ENCODE measurements at places on chromosomes 4 and X.
A peak's percentile ranks its signal among the peaks of the same experiment; 100 is the strongest.

DNA sequence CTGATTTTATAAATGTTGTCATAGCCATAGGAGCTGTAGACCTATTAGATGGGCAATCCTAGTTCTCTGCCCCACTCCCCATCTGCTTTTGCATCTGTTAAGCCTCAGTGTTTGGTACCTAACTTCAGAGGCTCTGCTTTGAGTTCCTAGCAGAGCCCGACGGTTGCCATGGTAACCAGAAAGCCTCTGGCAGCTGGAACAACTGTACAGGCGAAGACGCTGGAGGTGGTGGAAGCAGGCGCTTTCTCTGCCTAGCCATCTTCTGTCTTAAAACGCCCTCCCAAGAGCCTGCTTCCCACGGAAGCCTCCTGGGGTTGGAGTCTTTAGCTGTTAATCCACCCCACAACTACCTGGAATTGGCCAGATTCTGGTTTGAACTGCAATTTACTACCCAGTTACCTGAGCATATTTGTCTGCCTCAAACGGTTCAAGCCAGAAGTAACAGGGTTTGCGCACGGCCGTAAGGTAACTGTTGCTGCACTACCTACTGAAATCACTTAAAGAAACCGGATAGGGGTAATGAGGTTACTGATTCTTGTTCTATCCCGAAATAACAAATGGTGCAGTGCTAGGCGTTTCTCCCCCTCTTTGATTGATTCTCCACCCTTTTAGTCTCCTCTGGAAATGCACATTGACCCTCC is 1.0 kb upstream of the GABRG1 start:
- no peak for DNase-seq

DNA sequence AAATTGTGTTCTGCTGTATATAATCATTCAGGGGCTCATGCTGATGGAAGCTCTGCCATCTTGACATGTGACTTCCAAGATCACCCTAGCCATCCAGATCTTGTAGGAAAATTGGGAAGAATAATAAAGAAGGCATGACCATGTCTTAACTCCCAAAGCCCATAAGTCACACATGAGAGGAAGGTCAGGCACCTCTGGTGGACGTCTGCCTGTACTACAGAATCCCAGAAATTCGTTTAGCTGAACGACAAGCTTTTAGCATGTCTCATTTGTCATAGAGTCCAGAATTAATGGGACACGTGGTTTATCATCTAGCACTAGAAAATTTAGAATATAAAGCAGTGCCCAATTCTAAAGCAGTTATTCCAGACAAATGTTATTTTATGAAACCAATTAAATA is 212.7 kb downstream of the CENPC start:
- no peak for DNase-seq

DNA sequence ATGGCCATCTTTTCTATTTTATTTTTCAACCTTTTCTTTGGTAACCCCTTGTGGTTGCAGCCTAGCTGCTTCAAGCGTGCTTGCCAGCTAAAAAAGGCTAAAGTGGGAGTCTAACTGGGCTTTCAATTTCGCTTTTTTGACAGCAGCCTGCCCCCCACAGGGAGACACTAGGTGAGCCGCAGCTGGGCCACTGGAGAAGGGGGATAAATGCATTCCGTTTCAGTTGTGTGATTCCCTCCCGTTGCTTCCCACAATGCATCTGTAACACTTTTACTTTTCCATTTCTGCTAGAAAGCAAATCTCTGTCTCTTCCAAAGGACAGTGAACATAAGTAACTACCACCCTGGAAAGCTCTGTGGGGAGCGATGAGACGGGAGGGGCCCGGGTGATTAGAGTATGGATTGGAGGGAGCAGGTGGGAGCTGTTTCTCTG is 86.3 kb upstream of the RAPGEF2 start:
- DNase-seq, result no peak

GRCh38 chr4:118850488-118851173 is 14.7 kb upstream of the SEC24D start:
- no peak for DNase-seq

DNA sequence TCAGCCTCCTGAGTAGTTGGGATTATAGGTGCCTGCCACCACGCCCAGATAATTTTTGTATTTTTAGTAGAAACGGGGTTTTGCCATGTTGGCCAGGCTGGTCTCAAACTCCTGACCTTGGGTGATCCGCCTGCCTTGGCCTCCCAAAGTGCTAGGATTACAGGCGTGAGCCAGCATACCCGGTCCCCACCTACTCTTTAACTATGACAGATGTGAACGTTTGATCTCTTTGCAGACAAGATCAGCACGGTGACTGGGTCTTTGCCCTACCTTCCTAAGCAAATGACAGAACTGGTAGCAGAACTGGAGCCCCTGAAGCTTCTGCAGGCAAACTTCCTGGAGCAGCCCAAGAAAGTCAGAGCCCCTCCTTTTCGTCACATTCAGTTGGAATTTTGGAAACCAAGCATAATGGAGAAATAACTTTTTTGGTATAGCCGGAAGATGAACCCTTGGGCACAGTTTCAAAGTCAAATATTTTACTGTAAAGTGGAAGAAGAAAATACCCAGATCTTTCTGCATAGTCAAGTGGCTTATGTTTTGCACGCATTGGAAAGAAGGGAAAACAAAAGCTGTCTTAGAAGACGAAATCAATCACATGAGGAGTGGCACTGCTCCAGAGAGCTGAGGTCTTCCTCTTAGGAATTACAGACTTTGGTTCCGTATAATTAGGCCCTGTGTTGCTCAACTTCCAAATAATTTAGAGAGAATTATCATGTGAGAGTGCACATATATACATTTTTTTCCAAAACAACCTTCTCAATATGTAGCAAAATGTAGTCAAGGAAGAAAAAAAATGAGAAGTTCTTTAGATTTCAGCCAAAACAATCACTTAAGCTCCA is 90.6 kb downstream of the SORBS2 start:
- no peak for DNase-seq

GRCh38 chrX:2898846-2899512 is 30.2 kb downstream of the ARSD start:
- DNase-seq, result no peak

GRCh38 chrX:15761564-15762191 is 23.6 kb downstream of the CA5B start:
- DNase-seq, result no peak

DNA sequence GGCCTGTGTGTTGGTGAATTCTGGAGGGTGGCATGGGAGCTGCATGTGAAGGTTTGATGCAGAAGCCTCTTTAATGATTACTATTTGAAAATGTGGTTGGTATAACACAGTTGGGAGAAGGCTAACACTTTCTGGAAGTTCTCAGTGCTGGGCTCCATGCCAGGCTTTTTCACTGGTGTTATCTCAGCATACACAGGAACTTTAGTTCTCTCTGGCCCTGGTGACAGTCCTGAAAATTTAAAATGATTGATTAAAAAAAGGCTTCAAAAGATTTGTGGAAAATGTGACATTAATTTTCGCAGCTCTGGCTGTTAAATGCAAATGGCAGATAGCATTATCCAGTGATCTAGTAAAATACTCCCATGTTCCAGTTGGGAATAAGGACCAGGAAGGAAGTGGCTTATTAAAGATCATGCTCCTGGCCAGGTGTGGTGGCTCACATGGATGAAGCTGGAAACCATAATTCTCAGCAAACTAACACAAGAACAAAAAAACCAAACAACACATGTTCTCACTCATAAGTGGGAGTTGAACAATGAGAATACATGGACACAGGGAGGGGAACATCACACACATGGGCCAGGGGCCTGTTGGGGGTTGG is 36.6 kb downstream of the DIPK2B start:
- DNase-seq, result no peak

DNA sequence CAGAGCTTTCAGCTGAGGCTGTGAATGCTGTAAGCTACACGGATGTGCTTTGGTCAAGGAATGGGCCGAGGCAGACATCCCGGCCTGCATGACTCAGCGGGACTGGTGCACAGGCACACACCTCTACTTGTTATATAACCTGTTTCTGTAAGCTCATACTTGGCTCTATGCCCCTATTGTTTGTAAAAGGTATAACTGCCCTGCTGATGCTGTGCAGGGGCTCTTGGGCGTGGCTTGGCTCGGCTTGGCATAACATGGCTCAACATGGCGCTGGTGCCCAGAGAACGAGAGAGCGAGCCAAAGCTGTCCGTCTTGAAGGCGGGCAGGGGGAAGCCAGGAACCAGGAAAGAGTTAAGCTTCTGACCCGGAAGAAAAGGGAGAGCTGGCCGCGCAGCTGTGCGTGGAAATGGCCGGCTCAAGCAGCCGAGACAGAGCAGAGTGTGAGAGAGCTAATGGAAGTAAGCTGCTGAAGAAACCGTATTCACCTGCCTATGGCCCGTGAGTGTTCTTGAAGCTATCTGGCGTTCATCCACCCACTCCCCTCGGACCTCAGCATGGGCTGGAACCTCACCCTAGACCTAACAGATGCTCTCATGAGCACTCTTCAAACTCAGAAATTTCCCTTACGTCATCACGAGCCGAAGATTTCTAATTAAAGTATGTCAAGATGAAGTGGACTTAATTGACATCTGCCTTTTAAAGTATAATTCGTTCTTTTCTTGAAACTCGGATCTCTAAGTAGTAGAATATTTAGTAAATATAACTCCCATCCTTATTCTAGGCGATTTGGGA is 286.3 kb upstream of the AGA start:
- DNase-seq, result no peak

DNA sequence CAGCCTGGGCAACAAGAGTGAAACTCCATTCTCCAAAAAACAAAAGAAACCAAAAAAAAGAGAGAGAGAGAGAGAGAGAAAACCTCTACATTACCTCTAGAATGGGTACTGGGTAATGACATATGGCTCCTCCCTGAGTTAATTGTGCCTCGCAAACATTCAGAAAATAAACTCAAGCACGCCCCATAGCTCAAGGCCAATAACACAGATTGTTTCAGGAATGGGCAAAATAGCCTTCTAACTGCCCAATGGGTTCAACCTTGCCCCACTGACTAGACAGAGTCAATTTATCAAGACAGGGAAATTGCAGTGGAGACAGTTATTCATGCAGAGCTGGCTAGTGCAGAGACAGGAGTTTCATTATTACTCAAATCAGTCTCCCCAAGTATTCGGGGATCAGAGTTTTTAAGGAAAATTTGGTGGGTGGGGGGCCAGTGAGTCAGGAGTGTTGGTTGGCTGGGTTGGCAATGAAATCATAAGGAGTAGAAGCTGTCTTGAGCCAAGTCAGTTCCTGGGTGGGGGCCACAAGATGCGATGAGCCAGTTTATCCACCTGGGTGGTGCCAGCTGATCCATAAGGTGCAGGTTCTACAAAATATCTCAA is 25.1 kb downstream of the NIPAL1 start:
- DNase-seq, result no peak

DNA sequence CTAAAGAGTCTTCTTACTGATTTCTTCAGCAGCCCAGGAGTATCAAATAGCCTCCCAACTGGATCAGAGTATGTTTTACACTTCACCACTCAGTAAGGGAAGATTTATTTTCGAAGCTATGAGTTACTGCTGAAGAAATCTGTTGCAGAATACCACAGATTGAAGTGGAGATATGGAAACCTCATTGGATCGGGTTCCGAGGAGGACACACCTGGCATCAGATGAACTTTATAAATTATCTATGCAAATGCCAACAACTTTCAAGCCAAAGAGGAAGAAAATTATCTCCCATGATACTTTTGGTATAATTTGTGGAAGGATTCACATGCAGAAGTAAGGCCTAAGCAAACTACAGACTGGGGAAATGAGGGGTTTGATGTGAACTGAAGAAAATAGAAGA is 515.9 kb upstream of the NDST4 start:
- DNase-seq, result no peak

DNA sequence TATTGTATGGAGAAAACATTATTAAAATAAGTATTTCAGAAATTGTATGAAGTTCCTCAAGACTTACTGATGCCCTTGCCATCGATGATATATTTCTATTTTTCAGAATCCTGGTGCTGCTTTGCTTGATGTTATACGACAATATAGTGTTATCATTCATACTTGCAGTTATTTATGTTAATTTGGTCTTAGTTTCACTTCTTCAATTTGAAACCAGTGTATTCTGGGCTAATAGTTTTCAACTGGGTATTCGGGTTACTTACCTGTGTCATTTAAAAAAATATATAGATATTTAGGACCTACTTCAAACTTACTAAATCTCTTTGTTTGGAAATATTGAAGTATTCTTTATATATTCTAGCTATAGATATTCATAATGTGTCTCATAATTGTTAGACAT is 1414.7 kb downstream of the C4orf33 start:
- DNase-seq, result no peak

DNA sequence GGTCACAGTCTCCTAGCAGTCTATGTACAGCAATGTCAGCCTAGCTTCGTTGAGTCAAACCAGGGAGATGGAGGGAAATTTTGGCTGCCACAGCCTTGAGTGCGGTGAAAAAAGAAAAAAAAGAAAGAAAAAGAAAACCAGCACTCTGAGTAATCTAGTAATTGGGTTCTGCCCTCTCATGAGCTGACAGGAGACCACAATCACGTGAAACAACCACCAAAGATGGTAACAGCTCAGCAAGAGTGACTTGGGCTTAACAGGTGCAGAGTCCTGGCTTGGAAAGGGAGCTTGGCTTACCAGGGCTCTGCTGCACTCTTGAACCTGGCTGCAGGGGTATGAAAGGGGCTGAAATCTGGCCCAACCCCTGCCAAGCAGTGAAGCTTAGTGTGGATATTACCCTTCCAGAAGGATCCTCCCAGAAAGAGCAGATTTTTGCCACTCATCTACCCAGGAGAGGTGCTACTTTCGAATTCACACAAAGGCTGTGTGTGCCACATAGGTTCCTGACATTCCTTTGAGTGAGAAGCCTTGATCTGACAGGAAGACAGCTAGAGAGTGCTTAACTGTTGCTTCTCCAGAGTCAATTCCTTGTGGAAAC is 350.3 kb downstream of the PTTG2 start:
- peak; percentile 99 for DNase-seq

- no peak for DNase-seq
Observed at GRCh38 chr4:138835832-138836533, 179.6 kb upstream of the NOCT start.

DNA sequence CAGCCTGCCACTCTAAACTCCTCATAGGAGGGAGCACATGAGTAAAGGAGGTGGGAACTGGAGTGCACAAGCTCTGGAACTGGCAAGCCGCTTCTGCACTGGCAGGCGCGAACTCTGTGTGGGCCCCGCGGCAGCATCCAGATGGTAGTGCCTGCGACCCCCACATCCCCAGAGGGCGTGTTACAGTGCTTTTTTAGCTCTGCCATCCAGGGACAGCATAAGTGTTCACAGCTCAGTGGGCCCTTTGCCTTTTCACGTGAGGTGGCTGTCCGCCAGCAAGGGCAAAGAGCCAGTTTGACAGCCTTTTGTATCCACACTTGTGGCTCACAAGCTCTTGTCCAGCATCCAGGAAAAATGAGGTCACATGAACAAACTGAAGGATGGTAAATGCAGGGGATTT is 581.6 kb upstream of the DIAPH2 start:
- DNase-seq, result no peak

DNA sequence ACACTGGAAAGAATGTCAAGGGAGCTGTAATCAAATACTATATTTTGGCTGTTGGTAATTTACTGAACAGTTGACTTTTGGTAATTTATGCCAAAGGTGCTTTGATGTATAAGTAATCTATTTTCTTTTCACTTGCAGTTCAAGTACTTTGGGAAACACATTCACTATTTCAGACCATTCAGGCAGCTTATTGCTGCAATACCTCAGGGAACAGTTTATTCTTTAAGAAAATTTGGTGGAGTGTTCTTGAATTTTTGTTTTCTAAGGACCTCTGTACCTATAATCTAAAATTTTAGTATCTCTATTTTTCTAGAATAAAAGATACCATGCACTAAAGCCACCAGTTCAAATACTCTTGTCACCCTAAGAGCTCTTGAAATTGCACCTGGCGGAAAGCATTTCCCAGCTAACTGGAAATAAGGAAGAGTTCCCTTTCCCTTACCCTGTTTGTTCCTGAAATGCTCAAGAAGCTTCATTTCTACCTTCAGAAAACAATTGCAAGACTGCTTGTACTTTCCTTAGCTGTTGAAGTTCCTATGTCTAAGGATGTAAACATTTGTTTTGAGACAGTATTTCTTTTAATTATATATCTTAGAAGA is 633.5 kb upstream of the FAT1 start:
- no peak for DNase-seq

Data from T-helper 2 cell (primary cell).